ENCODE measurements at places on chromosomes 2 and 18.

GRCh38 chr18:22912835-22913234 lies 20.3 kb upstream of the RBBP8 start:
- H3K36me3 ChIP-seq = no peaks in the 10 kb centered on the region
- no peak for DNase-seq
- no peaks in the 10 kb centered on the region for H3K27me3 ChIP-seq
- no peak overlapping the region for H3K27ac ChIP-seq
- no peak overlapping the region for H3K4me3 ChIP-seq

DNA sequence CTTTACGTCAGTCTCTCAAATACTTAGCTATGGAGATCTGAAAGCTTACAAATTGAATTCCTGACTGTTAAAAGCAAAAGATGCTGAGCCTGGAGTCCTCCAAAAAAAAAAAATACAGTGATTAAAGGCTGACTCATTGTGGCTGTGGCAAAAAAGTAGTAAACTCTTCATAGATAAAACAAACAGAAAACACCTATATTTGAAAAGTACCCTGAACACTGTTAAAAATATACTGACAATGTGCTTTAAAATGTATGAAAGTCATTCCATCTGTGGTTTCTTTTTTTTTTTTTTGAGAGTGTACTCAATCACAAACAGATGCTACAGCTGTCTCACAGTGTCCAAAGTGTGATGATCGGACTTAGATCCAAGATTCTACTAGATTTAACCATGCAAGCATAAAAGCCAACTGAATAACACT lies 267.6 kb upstream of the CYP26B1 start:
- no peak overlapping the region for H3K27ac ChIP-seq
- no peak overlapping the region for H3K4me3 ChIP-seq
- no peaks in the 10 kb centered on the region for H3K4me1 ChIP-seq

DNA sequence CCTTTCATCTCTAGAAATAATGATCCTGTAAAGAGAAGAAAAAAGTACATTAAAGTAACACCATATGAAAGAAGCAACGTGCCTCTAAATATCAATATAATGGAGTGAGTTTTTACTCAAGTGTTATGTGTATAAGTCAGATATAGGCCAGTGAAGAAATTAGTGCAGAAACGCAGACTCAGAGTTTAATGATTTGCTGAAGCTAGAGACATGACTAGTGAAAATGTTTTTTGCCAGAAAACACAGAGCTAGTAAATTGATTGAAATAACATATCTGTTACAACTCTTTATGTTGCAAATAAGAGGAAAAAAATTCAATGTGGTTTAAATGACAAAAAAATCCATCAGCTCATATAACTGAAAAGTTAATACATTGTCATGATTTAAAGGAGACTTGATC lies 217.2 kb upstream of the NXPH2 start:
- no peaks in the 10 kb centered on the region for H3K27me3 ChIP-seq
- no peaks in the 10 kb centered on the region for H3K36me3 ChIP-seq
- H3K4me1 ChIP-seq = no peaks in the 10 kb centered on the region
- H3K27ac ChIP-seq = no peak overlapping the region
- no peak for DNase-seq

DNA sequence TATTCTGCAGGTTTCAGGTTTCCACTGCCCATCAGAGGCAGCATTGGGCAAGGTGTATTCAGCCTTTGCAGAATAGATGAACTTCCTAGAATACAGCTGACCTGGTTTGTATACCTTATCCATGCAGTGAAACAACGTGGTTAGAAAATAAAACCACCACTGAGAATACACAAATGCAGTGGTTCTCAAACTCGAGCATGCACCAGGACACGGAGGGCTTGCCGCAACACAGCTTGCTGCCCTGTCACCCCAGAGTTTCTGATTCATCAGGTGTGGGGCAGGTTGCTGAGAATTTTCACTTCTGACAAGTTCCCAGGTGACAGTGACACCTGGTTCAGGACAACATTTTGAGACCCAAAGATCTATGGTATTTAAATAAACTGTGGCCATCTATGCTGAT lies 23.4 kb upstream of the C1D start:
- no peak for DNase-seq
- peaks cover 10% of the 10 kb centered on the region for H3K4me1 ChIP-seq
- H3K27ac ChIP-seq = no peak overlapping the region
- H3K4me3 ChIP-seq = no peak overlapping the region

DNA sequence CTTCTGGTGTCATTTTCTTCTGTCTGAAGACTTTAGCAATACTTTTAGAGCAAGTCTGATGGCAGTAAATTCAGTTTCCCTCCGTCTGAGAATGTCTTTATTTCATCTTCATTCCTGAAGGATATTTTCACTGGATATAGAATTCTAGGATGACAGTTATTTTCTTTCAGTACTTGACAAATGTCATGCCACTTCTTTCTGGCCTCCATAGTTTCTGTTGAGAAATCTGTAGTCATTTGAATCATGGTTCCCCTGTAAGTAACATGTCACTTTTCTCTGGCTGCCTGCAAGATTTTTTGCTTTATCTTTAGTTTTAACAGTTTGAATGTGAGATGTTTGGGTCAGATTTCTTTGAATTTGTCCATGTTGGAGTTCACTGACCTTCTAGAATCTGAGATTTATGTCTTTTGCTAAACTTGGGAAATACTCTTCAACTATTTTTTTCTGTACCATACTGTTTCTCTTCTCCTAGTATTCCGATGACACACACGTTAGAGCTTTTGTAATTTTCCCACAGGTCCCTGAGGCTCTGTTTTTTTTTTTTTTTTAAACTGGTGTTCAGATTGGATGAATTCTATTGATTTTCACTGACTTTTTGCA lies 30.2 kb downstream of the RMND5A start:
- no peak for DNase-seq
- H3K4me3 ChIP-seq = no peak overlapping the region
- no peak overlapping the region for H3K27ac ChIP-seq
- H3K4me1 ChIP-seq = peaks cover 36% of the 10 kb centered on the region

DNA sequence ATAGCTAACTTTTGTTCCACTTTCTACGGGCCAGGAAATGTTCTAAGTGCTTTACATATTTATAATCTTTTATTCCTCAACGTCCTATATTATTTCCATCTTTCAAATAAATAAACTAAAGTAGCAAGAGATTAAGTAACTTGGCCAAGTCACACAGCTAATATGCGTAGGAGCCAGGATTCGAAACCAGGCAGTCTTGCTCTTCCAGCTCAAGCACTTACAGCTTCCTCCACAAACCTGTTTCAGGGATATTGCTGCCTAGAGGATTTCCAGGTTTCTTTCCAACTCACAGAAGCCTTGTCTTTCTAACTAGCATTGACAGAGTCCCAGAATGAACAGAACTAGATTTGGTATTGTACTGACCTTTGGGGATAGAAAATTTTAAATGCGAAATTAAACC lies 102.5 kb downstream of the FIGN start:
- no peaks in the 10 kb centered on the region for H3K36me3 ChIP-seq
- H3K27ac ChIP-seq = no peak overlapping the region
- DNase-seq = no peak
- H3K4me3 ChIP-seq = no peak overlapping the region
- H3K27me3 ChIP-seq = no peaks in the 10 kb centered on the region

GRCh38 chr2:38202713-38203445 lies 126.9 kb upstream of the CYP1B1 start:
- H3K27ac ChIP-seq = no peak overlapping the region
- H3K4me1 ChIP-seq = no peaks in the 10 kb centered on the region
- peaks cover 23% of the 10 kb centered on the region for H3K27me3 ChIP-seq
- no peak for DNase-seq
- H3K4me3 ChIP-seq = no peak overlapping the region
- H3K36me3 ChIP-seq = no peaks in the 10 kb centered on the region

- DNase-seq = no peak
- H3K4me1 ChIP-seq = peaks cover 65% of the 10 kb centered on the region
- H3K4me3 ChIP-seq = no peak overlapping the region
- peaks cover 2% of the 10 kb centered on the region for H3K36me3 ChIP-seq
- H3K27ac ChIP-seq = no peak overlapping the region
These were observed 11.0 kb upstream of the TRIB2 start for GRCh38 chr2:12705742-12706141.

DNA sequence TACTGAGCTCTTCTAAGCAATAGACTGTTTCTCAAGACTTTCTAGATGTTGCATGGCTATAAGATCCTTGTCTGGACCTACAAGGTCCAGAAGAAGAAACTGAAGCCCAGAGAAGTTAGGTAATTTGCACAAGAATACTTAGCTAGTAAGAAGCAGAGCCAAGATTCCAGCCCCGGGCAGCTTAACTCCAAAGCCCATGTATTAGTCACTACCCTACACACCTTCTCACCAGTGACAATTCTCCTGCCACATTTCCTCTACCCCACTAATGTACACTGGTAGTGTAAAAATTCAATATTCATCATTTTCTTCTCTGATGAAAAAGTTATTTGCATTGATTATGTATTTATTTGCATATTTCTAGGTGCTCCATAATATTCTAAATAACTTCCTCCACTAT lies 95.5 kb upstream of the CREB1 start:
- H3K36me3 ChIP-seq = no peaks in the 10 kb centered on the region
- H3K27me3 ChIP-seq = no peaks in the 10 kb centered on the region
- H3K4me1 ChIP-seq = no peaks in the 10 kb centered on the region
- no peak overlapping the region for H3K4me3 ChIP-seq
- no peak overlapping the region for H3K27ac ChIP-seq
- no peak for DNase-seq

DNA sequence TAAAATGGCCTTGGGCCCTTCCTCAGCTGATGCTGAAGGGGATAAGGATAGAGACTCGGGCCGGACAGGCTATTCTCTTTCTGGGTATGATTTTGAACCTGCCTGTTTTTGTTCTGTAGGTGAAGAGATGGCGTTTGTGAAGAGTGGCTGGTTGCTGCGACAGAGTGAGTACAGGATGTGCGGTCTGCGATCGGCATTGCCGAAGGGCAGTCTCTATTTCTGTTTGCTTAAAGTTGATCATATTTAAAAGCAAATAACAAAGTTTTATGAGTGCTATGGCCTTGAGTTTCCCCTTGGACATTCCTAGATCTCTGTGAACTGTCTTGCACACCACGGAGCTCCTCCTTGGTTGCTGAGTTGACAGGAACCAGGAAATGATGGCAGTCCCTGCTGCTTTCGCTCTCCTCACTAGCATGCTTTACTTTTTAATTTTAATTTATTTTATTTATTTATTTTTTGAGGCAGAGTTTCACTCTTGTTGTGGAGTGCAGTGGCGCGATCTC lies 15.7 kb downstream of the PLEKHB2 start:
- no peak for DNase-seq
- peaks cover 6% of the 10 kb centered on the region for H3K4me1 ChIP-seq
- H3K27me3 ChIP-seq = no peaks in the 10 kb centered on the region
- peaks cover 51% of the 10 kb centered on the region for H3K36me3 ChIP-seq
- H3K4me3 ChIP-seq = no peak overlapping the region

- H3K4me1 ChIP-seq = no peaks in the 10 kb centered on the region
- DNase-seq = no peak
- H3K27ac ChIP-seq = no peak overlapping the region
- H3K36me3 ChIP-seq = no peaks in the 10 kb centered on the region
- H3K27me3 ChIP-seq = no peaks in the 10 kb centered on the region
These were observed 375.6 kb upstream of the LRATD1 start for GRCh38 chr2:14256890-14257289.

DNA sequence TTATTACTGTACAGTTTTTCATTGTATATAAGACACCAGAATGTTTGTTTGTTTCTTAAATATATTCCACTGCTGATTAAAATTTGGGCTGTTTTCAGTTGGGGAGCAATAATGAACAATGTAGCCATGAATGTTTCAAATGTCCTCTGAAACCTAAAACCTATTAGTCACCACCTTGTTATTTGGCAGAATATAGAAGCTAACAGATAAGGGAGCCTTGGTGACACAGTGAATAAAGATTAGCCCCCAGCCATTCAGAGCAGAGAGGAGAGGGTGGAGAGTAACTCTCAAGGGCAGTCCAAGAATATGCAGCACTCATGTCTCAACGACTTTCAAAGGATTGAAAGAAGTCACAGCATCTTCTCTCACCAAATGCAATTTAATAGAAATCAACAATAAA lies 43.1 kb upstream of the ATP8B1 start:
- H3K4me3 ChIP-seq = no peak overlapping the region
- H3K4me1 ChIP-seq = peaks cover 15% of the 10 kb centered on the region
- no peak overlapping the region for H3K27ac ChIP-seq

DNA sequence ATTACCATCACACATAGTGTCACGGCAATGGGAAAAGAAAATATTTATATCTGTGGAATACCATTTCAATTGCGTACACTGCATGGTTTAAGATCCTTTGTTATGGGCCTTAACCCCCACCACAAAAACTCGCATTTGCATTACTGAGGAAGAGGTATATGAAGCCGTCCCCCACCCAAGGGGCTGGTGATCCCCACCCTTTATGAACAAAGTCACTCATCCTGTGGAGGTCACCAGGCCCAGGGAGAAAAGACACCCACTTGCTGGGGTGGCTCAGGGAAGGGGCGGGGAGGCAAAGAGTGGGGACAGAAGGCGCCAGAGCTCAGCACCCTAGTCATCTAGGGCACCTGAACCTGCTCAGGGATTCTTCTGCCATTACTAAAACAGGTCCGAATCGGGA lies 133.8 kb downstream of the ZNF516 start:
- no peak overlapping the region for H3K4me3 ChIP-seq
- H3K27me3 ChIP-seq = no peaks in the 10 kb centered on the region
- no peak overlapping the region for H3K27ac ChIP-seq
- DNase-seq = no peak
- H3K4me1 ChIP-seq = peaks cover 29% of the 10 kb centered on the region
- H3K36me3 ChIP-seq = peaks cover 8% of the 10 kb centered on the region

- no peak overlapping the region for H3K4me3 ChIP-seq
- peaks cover 6% of the 10 kb centered on the region for H3K27me3 ChIP-seq
- H3K4me1 ChIP-seq = peaks cover 38% of the 10 kb centered on the region
- no peak for DNase-seq
These were observed 32.4 kb upstream of the IL1R1 start for GRCh38 chr2:102110171-102110570.

- no peak overlapping the region for H3K4me3 ChIP-seq
- no peak overlapping the region for H3K27ac ChIP-seq
These were observed 1662.1 kb upstream of the NXPH2 start for GRCh38 chr2:140442319-140442718.

GRCh38 chr2:183000846-183001245 lies 37.4 kb downstream of the NCKAP1 start:
- no peaks in the 10 kb centered on the region for H3K4me1 ChIP-seq
- H3K27ac ChIP-seq = no peak overlapping the region
- DNase-seq = no peak
- H3K36me3 ChIP-seq = no peaks in the 10 kb centered on the region
- no peak overlapping the region for H3K4me3 ChIP-seq

DNA sequence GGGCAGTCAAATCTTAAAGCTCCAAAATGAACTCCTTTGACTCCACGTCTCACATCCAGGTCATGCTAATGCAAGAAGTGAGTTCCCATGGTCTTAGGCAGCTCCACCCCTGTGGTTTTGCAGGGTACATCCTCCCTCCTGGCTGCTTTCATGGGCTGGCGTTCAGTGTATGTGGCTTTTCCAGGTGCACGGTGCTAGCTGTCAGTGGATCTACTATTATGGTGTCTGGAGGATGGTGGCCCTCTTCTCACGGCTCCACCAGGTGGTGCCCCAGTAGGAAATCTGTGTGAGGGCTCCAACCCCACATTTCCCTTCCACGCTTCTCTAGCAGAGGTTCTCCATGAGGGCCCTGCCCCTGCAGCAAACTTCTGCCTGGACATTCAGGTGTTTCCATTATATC lies 105.2 kb upstream of the MSTN start:
- no peak for DNase-seq
- no peaks in the 10 kb centered on the region for H3K36me3 ChIP-seq
- no peaks in the 10 kb centered on the region for H3K27me3 ChIP-seq
- no peak overlapping the region for H3K27ac ChIP-seq
- no peak overlapping the region for H3K4me3 ChIP-seq

Measured in activated naive CD8-positive, alpha-beta T cell treated with anti-CD3 and anti-CD28 coated beads, Interleukin-2, amount 50 U/mL, for 24 hours (primary cell).